ENCODE measurements at places on chromosomes 6 and 20. TPM values are rescaled to one million over a fixed set of nuclear protein-coding genes. Genes with fewer than 3 reads are reported as not detected.
A peak's percentile ranks its signal among the peaks of the same experiment; 100 is the strongest.

Gene NFATC2
- total RNA-seq: 59.0 TPM

DNA sequence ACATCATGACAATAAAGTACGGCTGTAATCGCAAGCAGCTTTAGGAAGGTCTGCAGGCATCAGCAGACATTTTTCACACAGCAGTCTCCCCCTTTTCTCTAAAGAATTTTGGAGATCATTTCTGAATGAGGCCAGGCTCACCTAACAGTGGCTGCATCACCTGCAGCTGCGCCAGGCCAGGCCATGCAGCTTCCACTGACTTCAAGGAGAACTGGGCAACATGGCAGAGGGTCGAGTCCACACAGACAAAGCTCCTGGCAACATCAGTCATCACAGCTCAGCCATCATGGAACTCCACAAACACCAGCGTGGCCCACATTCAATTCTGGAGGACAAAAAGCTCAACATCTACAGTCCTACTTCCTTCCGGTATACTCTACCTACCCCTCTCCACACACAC, 17.8 kb upstream of the FOXC1 start:
- DNase-seq: no peak

DNA sequence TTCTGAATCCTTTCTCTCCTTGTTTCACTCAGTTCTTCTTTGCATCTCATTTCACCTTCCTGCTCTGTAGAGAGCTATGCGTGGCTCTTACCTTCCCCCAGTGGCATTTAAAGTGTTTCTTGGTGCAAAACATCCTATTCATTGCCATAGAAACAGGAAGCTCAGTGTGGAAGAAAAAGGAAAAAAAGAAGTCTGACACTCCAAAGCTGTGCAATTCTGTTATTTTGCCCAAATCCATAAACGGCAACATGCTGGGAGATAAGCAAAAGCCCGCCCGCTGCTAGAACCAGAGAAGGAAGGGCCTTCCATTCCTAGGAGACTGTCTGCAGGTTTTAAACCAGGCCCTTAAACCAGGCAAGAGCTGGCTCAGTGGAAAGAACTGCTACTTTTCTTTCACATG, 247.1 kb downstream of the HIVEP2 start:
- DNase-seq: no peak

GRCh38 chr6:132161283-132161682, 210.1 kb upstream of the CCN2 start:
- no peak for DNase-seq

- DNase-seq: no peak
Measured at GRCh38 chr20:50824137-50824536, 29.3 kb downstream of the BCAS4 start.

DNA sequence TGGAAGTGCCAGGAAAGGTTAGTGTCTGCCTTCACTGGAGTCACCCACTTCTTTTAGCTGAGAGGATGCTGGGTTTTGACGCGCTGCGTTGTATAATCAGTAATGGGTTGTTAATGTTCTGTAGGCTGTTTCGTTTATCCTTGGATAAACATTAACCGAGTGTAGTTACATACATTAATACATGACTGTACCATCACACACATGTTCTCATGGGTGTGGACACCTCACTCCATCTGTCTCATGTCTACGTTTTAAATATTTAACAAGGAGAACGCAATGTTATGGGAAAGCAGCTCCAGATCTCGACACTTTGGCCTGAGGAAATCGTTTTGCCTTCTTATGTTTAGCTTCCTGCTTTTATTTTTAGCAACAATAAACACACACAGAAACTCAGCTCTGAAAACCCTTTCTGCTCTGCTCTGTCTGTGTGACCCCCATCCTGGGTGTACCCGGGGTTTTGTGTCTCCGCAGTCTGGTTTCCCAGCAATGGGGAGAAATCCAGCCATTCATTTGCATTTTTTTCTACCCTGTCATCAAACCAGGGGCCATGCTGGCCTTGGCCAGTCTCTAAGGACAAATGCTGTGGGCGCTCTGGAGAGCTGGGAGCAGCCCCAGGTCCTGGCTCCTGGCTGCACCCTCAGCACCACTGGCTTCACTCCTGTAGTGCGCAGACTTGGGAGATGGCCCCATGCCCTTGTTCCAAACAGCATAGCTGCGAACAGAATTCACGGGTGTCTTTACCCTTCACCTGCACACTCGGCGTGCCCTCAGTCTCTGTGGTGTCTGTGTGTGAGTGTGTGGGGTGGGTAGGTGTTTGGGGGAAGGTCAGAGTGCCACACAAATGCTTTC, 110.8 kb downstream of the ERMARD start:
- DNase-seq: peak; percentile 34
